Right lobe of liver (tissue), 6 donors: ENCODE measurements at places on chromosomes 2 and 18. TPM values are rescaled to one million over a fixed set of nuclear protein-coding genes. Genes with fewer than 3 reads are reported as not detected.
A peak's percentile ranks its signal among the peaks of the same experiment; 100 is the strongest.

The IL1RN gene
- total RNA-seq, result 98.1 TPM

The PCARE gene
- not detected for total RNA-seq

The TBR1 gene
- not detected for total RNA-seq

The SRD5A2 gene
- total RNA-seq, result 6.3 TPM

DNA sequence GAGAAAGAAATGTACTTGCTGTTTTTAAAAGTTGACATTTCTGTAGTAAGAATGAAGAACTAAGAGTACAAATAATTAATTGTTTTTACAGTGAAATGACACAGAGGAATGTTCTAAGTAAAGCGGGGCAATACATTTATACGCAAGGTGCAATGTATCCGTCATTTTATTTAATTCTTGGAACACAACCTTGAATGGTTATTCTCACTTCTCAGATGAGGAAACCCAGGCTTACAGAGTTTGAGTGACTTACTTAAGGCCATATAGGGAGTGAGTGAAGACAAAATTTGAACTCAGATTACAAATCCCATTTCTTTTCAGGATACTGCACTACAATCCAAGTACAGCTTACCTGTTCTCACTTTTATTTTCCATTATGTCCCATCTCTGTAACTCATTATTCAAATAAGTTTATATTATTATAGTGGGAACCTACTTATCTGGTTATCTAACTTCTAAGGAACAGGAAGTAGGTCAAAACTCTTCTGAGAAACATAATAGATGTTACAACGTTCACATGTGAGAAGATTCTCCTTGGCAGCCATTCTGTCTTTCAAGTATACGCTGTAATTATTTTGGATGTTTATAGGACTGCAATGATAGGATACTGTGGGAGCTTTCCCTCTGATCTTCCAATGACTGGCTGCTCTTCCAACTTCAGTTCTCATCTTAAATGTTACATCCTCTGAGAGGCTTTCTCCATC is 12.3 kb upstream of the STK17B start:
- no peak overlapping the region for H3K27ac ChIP-seq
- no peaks in the 10 kb centered on the region for H3K4me1 ChIP-seq
- no peak overlapping the region for H3K4me3 ChIP-seq
- no peak for DNase-seq
- H3K27me3 ChIP-seq, result no peaks in the 10 kb centered on the region

DNA sequence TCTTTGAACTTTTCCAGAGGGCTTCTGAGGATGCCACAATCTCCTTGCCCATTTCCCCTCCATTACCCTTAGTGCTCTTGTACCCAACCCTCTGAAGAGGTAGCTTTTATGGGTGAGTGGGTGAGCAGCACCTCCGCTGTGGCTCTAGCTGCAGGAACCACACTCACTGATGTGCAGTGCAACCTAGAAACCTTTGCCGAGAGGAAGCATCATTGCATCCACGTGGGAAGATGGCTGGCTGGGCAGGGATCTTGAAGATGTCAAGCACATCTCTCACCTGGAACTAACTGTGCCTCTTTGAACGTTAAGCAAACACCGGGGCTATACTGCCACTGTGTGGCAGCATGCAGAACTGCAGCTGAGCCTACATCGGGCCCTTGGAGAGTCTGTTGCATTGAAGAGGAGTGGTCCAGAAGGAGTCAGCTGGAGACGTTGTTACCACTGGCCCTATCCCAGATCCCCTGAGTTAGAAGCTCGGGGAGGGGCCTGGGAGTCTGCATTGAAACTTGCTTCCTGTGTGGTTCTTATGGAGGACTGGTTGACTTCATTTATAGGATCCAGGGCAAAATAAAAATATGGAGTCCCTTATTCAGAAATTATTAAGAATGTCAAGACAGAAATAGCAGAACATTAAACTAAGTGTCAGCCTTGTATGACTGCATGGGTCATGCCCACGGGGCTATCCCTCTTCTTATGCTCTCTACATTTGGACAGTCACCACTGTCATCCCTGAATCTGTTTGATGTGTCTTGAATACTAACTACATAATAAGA is 28.7 kb downstream of the IGFBP5 start:
- no peaks in the 10 kb centered on the region for H3K4me1 ChIP-seq
- peak overlapping the region; percentile 71 for H3K27ac ChIP-seq
- peak; percentile 64 for DNase-seq

- no peaks in the 10 kb centered on the region for H3K4me1 ChIP-seq
- H3K4me3 ChIP-seq, result no peak overlapping the region
- H3K27ac ChIP-seq, result no peak overlapping the region
- no peaks in the 10 kb centered on the region for H3K27me3 ChIP-seq
- H3K36me3 ChIP-seq, result no peaks in the 10 kb centered on the region
Measured at GRCh38 chr2:80971-81736, 34.8 kb upstream of the FAM110C start.

GRCh38 chr18:55489034-55489986 is 98.7 kb downstream of the TCF4 start:
- H3K4me3 ChIP-seq, result no peak overlapping the region
- H3K27ac ChIP-seq, result no peak overlapping the region
- no peak for DNase-seq
- no peaks in the 10 kb centered on the region for H3K36me3 ChIP-seq

DNA sequence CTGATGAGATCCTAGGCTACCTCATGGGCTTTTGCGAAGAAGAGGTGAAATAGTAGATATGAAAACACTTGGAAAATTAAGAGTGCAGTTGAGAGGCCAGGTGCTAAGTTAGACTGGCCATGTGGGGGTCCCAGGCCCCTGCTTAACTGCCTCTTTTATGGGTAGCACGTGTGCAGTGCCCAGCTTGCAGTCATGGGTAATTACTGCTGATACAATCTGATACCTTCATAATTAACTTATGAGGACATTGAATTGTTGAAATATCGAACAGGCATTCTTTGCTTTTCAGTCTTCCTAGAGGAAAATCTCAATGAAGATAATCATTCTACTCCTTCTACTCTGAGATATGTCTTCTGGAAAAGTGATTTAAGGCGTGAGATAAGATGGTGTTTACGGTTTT is 11.6 kb downstream of the TRAF3IP1 start:
- no peak overlapping the region for H3K27ac ChIP-seq
- H3K4me3 ChIP-seq, result no peak overlapping the region
- H3K27me3 ChIP-seq, result no peaks in the 10 kb centered on the region
- H3K36me3 ChIP-seq, result peaks cover 10% of the 10 kb centered on the region
- H3K4me1 ChIP-seq, result no peaks in the 10 kb centered on the region

DNA sequence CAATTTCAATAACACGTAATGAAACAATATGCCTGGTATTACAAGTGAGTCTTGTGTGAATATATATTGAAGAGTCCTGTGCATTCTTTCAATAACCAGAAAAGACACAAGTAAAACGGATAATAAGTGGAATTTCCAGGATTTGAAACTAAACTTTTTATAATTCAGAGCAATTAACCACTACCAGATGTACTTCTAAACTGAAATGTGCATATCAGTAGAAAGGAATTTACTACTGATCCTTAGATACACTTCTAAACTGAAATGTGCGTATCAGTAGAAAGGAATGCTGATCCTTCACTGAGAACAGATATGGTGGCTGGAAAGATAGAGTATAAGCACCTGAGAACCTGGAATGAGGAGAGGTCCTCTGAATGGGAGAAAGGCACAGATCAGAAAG is 470.9 kb upstream of the SPHKAP start:
- no peak overlapping the region for H3K27ac ChIP-seq
- no peaks in the 10 kb centered on the region for H3K27me3 ChIP-seq
- DNase-seq, result no peak
- no peaks in the 10 kb centered on the region for H3K4me1 ChIP-seq

DNA sequence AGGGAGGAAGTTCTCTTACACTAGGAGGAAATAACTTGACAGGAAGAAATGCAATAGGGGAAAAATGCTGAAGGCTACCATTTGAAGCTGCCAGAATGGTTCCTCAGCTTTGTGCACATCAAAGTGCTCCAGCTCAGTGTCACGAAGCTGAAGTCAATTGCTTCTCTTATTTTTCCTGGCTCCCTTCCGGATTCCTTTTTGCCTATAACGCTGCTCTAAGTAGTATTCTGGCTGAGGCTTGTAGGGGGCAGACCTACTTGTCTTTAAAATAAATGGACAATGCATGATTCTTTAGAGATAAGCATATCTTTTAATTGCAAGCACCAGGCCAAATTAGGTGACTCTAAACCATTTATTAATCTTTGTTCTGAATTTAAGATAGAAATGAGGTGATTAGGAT is 60.3 kb upstream of the SCN1A start:
- no peak overlapping the region for H3K4me3 ChIP-seq
- H3K36me3 ChIP-seq, result no peaks in the 10 kb centered on the region
- no peaks in the 10 kb centered on the region for H3K27me3 ChIP-seq
- no peaks in the 10 kb centered on the region for H3K4me1 ChIP-seq
- DNase-seq, result no peak

GRCh38 chr2:101931402-101931801 is 60.4 kb upstream of the IL1R2 start:
- H3K27ac ChIP-seq, result no peak overlapping the region
- H3K36me3 ChIP-seq, result no peaks in the 10 kb centered on the region
- H3K4me1 ChIP-seq, result no peaks in the 10 kb centered on the region
- no peak for DNase-seq

DNA sequence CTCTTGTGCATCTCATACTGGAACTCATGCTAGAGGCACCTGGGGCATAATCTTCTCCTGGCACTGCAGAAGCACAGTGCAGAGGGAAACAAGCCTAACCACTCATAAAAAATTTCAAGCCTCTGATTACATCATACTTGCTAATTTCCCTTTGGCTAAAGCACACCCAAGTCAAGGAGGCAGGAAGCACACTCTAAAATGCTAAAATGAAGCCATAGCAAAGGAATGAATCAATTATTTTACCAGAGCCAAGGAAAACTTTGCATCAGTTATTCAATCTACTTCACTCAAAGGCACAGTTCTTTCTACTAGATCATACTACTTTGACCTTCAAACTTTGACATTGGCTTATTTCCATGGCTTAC is 79.6 kb upstream of the SPOPL start:
- peaks cover 23% of the 10 kb centered on the region for H3K4me1 ChIP-seq
- H3K36me3 ChIP-seq, result no peaks in the 10 kb centered on the region
- DNase-seq, result no peak

DNA sequence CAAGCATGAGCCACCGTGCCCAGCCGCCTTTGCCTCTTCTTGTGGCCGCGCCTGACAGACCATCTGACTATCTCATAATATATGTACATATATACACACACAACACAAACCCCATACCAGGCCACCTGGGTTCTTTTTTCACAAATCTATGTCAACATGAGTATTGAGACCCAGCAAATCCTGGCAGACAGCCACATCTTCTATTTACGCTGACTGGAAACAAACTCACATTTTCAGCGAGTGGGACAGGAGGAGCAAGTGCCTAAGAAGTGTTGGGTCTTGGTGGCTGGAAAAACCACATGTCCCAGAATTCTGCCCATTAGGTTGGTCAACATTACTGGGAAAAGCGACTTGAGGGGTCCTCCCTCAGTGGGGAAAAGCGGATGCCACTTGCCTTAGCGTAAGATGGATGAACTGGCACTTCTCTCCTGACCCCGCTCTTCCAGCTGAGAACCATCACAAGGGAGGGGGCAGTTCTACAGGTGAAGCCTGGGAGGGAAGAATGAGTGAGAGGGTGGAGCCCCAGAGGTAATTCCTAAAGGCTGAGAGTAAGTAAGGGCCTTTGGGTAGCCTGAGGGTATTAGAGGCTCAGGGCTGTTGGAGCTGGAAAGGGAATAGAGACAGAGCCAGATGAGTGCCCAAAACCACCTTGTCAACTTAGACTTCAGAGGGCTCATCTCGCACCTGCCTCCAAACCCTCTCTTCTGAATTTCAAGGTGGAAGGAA is 1.9 kb downstream of the SCYGR3 start:
- no peak overlapping the region for H3K4me3 ChIP-seq
- no peak for DNase-seq
- no peaks in the 10 kb centered on the region for H3K4me1 ChIP-seq
- no peaks in the 10 kb centered on the region for H3K27me3 ChIP-seq
- no peak overlapping the region for H3K27ac ChIP-seq
- no peaks in the 10 kb centered on the region for H3K36me3 ChIP-seq

DNA sequence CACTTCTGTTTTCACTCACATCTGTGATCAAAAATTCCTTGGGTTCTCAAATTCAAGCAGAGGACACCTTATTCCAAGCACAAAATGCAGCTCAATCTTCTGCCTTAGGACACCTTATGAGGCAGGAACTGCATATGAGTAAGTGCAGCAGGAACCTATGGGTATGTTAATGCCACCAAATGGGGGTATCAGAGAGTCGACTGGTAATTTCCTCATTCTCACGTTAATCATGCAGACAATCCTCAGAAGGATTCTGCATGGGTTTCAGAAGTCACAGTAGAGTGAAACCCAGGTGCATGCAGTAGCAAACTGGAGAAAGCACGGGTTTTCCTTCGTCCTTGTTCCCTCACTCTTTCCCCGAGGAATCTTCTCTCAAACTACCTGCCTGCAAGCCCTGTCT is 452.8 kb downstream of the CBLN2 start:
- H3K4me3 ChIP-seq, result no peak overlapping the region
- H3K36me3 ChIP-seq, result no peaks in the 10 kb centered on the region
- no peak overlapping the region for H3K27ac ChIP-seq
